ENCODE measurements at places on chromosomes 5 and 9. TPM values are rescaled to one million over a fixed set of nuclear protein-coding genes. Genes with fewer than 3 reads are reported as not detected.

The ADGRV1 gene
- 1.1 TPM for total RNA-seq

The TMEFF1 gene
- total RNA-seq = 6.1 TPM

GRCh38 chr5:164013077-164013670, 507.8 kb downstream of the MAT2B start:
- DNase-seq = peak; percentile 69

- DNase-seq = no peak
Observed at GRCh38 chr5:35485487-35485886, 132.2 kb upstream of the SPEF2 start.

DNA sequence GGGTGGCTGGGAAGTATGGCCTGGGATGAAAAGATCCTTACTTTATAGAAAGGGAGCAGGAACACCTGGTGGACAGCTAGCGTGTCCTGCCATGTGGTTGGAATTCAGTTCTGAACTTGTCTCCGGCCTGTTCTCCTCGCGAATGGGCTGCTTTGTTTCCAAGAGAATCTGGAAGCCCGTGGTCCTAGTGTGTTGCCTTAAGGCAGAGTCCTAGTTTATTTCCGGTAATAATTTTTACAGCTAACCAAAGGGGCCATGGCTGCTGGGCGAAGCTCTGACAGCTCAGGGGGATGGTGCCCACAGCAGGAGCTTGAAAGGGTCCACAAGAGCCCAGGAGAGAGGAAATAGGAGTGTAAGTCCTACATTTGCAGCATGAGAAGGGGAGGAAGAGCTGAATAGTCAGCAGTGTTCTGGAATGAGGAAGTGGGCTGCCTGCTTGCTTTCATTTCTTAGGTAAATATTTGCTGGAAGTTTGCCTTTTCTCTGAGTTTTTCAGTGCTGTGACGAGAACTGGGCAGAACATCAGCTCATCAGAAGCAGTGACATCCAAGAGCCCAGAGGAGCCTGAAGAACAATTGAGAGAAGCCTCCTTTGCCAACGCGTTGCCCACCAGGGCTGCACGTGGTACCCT, 13.1 kb upstream of the IGFBPL1 start:
- DNase-seq = no peak

DNA sequence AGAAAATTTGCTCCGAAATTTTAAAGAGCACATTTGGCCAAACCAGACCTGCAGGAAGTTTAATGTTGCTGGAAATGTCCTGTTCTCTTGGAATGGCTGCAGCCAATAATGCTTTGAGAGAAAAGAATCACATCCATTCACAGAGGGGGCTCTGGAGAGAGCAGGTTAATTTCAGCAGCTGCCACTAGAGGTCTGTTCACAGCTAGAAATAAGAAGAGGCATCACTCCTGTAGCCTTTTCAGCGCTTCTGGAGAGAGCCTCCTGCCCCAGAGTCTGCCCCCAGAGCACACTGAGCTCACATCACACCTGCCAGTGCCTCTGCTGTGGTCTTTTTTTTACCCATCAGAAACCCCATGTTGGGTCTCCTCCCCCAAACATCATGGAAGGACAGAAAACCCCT, 124.8 kb upstream of the RAD23B start:
- no peak for DNase-seq

DNA sequence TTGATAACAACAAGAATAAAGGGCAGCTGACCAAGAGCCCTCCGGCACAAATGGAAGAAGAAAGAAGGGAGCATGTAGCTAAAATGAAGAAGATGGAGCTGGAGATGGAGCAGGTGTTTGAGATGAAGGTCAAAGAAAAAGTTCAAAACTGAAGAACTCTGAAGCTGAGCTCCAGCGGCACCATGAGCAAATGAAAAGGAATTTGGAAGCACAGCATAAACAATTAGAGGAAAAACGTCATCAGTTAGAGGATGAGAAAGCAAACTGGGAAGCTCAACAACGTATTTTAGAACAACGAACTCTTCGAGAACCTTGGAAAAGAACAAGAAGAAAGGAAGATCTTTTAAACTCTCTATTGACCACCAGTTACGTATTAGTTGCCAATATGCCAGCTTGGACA, 100.9 kb downstream of the GABBR2 start:
- DNase-seq = no peak
